ENCODE measurements at places on chromosomes 16 and 17. TPM values are rescaled to one million over a fixed set of nuclear protein-coding genes. Genes with fewer than 3 reads are reported as not detected.

The CD19 gene
- total RNA-seq: not detected

The WNT9B gene
- total RNA-seq: not detected

The MON1B gene
- total RNA-seq: 28.7 TPM

The DHRS7C gene
- not detected for total RNA-seq

The ARHGDIG gene
- 3.2 TPM for total RNA-seq

The EMC8 gene
- 80.4 TPM for total RNA-seq

The KRTAP2-2 gene
- total RNA-seq: not detected

The USP31 gene
- total RNA-seq: 13.1 TPM

The CCR7 gene
- total RNA-seq: 1.3 TPM

The THUMPD1 gene
- 22.2 TPM for total RNA-seq

The CMTM2 gene
- not detected for total RNA-seq

The CIITA gene
- total RNA-seq: 0.16 TPM

The DPEP3 gene
- total RNA-seq: not detected

The PHOSPHO1 gene
- 0.97 TPM for total RNA-seq

The SHBG gene
- 0.79 TPM for total RNA-seq

The ACSM2A gene
- total RNA-seq: not detected

The KRTAP3-1 gene
- total RNA-seq: not detected

The CCL8 gene
- not detected for total RNA-seq

The PRCD gene
- not detected for total RNA-seq

The PDE6G gene
- total RNA-seq: 1.9 TPM

The KRT12 gene
- not detected for total RNA-seq

The VWA3A gene
- not detected for total RNA-seq

The HAS3 gene
- 41.0 TPM for total RNA-seq

The ABCA8 gene
- total RNA-seq: 0.40 TPM

The HNF1B gene
- total RNA-seq: 24.3 TPM

The EME1 gene
- total RNA-seq: 17.0 TPM

The ADAM11 gene
- 1.3 TPM for total RNA-seq

The CANT1 gene
- 87.9 TPM for total RNA-seq

The HS3ST2 gene
- total RNA-seq: not detected

The WNT3 gene
- total RNA-seq: 4.3 TPM

The GDPD3 gene
- total RNA-seq: 1.6 TPM

The SULT1A4 gene
- 24.2 TPM for total RNA-seq

The PRSS33 gene
- total RNA-seq: not detected

The HOXB5 gene
- total RNA-seq: 2.7 TPM
